Globus pallidus (tissue), 1 donor: ENCODE measurements at places on chromosomes 4 and X.

GRCh38 chr4:163554870-163555465, 60.5 kb downstream of the TMA16 start:
- no peak for DNase-seq

GRCh38 chr4:142933207-142933606, 87.1 kb upstream of the INPP4B start:
- DNase-seq, result no peak

DNA sequence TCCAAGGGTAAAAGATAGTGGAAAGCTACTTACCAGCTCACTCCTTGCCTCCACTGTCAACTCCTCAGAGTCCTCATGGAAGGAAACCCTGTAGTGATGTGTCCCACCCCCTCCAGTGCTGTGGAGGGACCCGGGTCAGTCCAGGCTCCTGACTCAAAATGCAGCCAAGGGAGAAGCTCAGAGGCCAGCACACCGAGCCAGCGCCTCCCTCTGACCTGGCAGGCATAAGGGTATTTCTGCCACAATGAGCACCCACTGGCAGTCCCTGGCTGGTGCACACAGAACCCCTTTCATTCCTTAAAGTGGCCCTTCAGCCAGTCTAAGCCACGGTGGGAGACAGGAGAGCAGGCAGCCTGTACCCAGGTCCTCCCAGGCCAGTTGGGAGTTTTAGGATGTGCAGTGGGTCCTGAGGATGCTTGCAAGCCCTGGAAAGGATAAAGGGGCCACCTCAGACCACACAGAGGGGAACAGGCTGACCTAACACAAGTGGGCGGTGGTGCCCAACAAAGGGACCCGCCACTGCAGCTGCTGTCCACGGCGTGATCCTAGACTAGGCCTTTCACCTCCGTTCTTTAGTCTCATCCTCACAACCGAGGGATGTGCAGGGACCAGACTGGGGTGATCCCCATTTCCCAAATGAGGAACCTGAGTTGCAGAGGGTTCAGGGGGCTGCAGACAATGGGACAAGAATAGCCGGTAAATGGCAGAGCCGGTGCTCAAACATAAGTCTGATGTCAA, 5.7 kb downstream of the JAKMIP1 start:
- DNase-seq, result peak; percentile 59

DNA sequence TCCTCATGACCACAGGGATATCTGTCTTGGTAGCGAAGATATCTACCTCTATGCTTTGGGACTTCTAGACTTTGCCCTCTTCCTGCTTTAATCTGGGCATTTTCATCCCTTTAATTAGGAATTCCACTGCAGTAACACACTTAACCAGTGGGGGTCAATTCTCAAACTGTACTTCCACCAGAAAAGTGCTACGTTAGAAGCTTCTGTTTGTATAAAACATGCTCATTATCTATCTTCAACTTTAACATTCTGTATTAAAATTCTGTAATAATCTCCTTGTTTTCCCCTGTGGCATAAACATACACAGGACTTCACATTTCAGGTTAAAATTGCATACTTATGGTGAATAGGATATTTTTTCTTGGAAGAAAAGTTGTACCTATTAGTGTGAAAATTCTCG, 105.6 kb downstream of the AMMECR1 start:
- no peak for DNase-seq

DNA sequence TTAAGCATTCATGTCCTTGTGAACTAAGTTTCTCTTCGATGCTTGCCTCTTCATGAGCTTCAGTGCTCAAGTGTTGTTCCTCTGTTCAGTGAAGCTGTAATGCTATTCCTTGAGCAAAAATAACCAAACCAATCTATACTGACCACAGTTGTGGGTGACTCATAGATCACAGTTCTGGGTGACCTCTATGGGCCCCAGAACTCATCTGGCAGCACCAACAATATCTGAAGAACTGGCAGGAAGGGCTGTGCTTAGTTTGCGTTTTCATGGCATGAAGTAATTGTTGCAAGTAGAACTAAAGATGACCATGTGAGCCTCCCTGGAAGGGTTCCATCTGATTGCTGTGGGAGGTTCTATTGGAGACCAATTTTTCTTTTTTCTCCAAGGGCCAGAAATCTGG, 106.2 kb downstream of the CCNG2 start:
- DNase-seq, result no peak

DNA sequence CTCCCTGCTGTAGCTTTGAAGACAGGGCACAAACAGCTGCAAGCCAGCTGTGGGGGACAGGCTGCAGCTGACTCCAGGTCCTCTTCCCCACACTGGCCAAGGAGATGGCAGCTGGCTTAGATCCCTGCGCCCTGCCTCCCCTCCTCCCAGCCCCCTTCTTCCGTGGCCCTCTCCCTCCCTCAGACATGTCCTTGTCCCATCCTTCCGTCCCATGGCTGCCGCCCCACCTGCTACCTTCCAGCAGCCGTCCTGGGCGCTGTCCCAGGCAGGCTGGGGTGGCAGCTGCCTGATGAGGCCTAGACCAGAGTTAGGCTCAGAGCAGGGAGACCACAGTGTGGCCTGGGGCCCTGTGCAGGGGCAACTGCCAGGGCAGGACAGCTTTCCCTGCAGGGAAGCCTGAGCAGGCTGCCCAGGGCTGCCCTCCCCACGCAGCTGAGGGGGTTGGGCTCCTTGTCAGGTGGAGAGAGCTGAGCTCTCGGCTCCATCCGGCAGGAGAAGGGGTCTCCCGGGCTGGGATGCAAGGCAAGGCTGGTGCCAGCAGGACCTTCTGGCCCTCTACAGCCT, 3.3 kb upstream of the BGN start:
- no peak for DNase-seq

DNA sequence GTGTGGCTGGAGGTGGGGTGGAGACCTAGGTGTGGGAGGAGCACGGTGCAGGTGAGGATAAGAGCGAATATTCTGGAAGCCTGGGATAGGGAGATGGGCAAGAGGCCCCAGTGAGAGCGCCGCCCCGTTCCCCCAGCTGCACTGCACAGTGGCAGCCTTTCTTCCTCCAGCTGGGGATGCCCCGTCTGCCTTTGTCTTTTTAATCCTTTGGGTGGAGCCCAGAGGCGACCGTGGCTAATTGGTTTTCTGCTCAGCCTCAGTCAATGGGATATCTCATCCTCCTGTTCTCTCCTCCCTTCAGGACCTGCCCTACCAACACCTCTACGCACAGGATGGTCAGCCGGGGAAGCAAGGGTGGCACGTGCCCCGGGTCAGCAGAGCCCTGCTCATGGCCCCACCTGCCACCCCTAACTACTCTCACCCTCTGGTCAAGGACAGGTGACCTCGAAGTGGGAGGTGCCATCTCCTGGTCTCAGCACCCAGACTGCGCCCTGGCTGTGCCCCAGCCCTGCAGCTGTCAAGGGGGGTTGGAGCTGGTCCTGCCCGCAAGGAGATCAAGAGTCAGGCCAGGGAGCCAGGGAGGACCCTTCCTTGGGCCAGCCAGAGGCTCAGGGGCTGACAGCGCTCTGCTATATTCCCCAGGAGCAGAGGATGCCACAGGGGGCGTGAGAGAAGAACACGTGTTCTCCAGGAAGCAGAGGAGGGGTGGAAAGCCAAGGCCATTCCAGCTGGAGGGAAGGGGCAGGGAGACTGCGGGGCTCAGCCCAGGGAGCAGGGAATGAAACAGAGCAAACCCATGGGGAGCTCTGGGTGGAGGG, 64.0 kb downstream of the ADRA2C start:
- DNase-seq, result no peak

DNA sequence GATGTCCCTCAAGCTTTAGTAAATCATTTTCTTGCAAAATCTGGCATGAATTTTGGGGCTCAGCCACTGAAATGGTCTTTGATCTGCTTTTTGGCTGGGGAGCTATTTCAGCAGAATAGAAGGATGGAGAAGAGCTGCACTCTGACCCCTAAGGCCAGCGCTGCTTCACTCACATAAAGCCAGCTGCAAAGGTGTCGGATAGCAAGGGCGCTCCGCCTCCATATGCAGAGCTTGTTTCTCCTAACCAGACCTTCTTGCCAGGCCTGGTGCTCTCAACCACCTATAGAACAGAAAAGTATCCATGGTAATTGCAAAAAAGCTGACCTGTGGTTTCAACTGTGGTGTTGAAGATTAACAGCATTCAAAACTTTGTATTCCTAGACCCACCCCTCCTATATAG, 24.1 kb upstream of the COQ2 start:
- no peak for DNase-seq

DNA sequence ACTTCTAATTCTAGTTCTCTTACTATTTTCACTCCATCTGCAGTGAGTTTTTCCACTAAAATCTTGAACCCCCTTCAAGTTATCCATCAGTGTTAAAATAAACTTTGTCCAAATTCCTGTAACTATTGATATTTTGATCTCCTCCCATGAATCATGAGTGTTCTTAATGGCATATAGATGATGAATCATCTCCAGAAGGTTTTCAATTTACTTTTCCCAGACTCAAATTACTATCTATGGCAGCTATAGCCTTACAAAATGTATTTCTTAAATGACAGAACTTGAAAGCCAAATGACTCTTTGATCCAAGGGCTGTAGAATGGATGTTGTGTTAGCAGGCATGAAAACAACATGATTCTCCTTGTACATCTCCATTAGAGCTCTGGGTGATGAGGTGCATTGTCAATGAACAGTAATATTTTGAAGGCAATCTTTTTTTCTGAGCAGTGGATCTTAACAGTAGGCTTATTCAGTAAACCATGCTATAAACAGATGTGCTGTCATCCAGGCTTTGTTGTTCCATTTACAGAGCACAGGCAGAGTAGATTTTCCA, 16.1 kb upstream of the IQCM start:
- no peak for DNase-seq

DNA sequence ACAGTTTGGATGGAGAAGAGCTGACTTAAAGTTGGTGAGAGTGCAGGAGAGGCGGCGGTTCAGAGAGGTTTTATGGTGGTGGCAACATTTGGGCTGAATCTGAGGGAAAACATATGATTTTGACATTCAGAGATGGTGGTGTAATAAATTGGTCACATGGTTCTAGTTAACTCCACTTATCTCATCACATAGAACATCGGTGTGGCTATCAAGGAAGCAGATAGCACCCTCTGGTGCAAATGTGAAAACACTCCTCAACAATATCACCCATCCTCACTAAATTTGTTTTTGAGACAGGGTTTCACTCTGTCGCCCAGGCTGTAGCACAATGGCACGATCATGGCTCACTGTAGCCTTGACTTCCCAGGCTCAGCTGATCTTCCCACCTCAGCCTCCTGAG, 28.8 kb downstream of the SUPT20HL2 start:
- no peak for DNase-seq

DNA sequence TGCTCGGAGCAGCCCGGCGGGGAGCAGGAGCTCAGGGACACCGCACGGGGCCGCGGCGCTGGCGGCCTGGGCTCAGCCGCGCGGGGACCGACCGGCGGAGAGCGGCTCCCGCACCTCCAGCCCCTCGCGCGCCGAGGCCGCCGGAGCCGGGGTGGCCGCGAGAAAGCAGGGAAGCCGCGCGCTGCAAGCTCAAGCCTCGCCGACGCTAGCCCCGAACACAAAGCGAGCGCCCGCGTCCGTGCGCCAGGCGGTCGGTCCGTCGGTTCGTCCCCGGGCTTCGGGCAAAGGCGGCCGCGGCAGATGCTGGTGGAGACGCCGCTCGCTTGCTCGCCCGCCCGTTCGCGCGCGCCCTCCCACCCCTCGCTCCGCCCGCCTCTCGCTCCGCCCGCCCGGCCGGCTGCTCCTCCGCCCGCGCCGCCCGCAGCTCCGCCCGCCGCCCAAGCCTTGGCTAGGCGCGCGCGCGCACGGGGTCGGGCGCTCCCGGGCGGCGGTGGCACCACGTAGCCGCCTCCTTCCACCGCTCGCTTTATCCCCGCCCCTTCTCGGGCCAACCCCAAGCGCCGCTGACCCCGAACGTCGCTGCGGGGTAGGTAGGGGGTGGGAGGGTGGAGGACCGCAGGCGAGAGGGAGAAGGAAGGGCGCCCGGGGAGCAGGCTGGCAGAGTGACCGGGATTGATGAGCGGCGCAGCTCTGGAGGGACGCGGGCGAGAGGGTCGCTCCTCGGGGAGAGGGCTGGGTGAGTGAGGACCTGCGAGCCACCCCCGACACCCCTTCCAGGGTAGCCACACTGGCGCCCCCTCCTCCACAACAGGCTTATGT, at the start of gene TSPAN5:
TSPAN5 (minus strand) TSS at position 325 of the 819 bp plus-strand sequence.
- peak; percentile 86 for DNase-seq

DNA sequence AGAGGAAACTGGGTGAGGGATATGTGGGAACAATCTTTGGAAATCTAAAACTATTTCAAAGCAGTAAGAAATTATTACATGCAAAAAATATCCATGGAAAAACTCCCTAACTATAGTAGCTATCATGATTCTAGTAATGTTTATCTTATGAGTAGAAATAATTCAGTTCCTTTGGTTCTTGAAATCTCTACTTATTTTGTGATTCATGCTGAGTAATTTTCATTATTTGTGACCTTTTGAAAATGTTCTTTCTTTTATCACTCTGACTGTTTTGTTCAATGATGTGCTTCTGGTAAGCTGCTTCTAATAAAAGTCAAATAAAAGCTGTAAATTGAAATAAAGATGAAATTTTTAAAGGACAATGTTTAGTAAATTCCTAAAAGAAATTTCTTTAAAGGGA, 40.4 kb upstream of the MAGEB10 start:
- DNase-seq, result no peak
